Fibroblast of skin of abdomen (primary cell): ENCODE measurements at places on chromosomes 1 and 21.

GRCh38 chr21:41582866-41583265 is 74.9 kb upstream of the TMPRSS2 start:
- no peak for DNase-seq

DNA sequence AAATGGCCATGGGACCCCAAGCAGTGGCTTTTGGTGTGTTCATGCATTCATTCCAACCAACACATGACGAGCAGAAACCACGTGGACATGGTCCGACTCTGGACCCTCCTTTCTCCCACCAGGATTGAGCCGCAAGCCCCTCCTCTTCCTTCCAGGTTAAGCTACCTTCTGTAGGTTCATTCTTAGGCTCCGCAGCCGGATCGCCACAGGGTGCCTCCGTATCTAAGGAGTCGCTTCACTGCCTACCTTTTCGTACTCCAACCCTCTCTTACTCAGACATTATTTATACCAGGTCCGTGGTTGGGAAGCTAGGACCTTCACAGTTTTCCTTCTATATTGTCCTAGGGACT is 63.6 kb downstream of the RHBG start:
- DNase-seq: no peak

GRCh38 chr1:30011970-30012369 is 711.4 kb downstream of the MATN1 start:
- no peak for DNase-seq

DNA sequence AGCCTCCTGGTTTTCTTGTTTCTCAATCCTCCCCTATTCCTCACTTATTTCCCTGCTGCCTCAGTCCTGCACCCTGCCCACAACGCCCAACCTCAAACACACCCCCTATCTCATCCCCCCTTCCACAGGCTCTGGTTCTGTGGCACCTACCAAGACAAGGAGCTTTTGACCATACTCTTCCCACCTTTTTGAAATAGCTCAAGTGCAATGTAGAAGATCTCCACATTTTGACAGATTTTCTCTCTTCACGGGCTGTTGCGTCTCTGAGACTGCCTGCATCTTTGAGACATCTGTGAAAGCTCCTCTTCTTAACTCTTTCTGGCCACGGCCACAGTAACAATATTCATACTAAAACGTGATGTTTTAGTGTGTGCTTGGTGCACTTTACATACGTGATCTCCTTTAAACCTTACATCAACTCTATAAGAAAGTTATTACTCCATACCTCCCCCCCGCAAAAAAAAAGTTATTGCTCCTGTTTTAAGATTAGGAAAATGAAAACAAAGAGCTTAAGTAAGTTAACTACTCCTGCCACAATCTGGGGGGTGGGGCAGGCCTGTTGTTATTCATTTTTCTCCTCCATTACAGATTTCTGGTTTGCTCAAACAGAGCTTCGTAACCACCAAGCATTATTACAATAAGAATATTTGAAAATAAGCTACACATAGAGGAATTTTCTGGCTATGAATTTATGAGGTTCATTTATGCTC is 1.8 kb upstream of the SERBP1 start:
- no peak for DNase-seq

DNA sequence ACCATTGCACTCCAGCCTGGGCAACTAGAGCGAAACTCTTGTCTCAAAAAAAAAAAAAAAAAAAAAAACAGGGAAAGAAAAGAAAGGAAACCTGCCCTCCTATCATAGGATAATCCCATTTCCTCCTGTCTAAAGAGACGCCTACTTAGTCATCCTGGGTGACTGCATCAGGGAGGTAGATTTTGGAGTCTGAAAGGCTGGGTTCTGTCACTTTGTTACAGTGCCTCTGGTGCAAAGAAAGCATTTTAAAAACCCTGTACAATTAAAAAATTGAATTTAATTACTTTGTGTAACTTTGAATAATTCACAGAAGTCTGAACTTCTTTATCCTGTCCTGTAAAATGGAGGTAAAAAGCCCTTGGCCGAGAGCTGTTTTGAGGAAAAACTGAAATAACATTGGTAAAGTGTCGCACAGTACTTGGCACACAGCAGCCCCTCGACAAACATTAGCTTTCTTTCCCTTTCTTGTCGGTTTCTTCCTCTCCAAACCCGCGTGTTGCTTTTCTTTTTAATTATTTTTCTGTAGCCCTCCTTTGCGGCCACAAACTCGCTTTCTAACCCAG is 657 bp upstream of the HDAC1 start:
- DNase-seq: peak; percentile 50

- peak; percentile 67 for DNase-seq
These were observed 17.2 kb downstream of the SYT2 start for GRCh38 chr1:202692959-202693555.

DNA sequence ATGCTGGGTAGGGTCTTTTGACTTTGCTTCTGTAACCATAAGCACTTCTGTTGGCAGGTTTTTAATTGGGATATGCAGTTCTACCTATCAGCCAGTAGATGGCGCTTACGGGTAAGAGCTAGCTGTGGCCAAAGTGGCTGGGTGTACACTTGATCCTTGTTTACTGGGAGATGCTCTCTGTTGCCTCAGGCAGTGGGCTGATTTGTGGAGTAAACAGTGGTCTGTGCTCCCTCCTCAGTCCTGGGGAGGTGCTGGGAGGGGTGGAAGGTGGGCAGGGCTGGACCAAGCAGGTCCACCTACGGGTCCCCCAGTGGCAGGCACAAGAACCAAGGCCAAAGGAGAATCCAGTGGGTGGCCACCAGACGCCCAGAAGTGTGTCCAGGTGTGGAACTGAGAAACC is 43.4 kb downstream of the RALGPS2 start:
- DNase-seq: peak; percentile 7

DNA sequence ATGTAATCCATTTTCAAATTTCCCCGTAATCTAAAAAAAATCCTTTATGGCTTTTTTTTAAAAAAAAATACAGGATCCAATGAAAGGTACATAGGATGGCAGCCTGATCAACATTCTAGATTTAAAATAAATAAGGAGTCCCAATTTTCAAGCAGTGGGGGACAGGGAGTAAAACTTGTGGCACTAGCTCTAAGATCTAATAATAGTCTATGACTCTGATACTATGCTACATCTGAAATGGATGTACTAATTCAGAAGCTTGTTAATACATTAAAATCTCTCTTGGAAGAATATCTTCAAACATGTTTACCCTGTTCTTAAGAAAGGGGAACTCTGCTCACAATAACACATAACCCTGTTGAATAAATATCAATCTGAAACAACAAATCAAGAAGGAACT is 8.5 kb downstream of the DIPK1A start:
- no peak for DNase-seq

- no peak for DNase-seq
These were observed 40.2 kb downstream of the LGR6 start for GRCh38 chr1:202233804-202234203.

DNA sequence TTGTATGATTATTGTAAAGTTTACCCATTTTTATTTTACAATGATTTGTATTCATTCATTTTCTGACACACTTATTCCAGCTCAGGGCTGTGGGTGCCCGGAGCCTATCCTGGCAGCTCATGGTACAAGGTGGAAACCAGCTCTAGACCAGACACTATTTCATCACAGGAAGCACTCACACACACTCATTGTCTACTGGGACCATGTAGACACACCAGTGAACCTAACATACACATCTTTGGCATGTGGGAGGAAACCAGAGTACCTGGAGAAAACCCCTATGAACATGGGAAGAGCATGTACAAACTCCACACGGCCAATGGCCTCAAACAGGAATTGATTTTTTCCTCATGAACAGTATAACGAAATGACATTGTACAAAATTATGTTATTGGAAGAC is 2.4 kb downstream of the DTL start:
- DNase-seq: no peak

- peak; percentile 83 for DNase-seq
These were observed 3.9 kb downstream of the TBX15 start for GRCh38 chr1:118984086-118984721.

DNA sequence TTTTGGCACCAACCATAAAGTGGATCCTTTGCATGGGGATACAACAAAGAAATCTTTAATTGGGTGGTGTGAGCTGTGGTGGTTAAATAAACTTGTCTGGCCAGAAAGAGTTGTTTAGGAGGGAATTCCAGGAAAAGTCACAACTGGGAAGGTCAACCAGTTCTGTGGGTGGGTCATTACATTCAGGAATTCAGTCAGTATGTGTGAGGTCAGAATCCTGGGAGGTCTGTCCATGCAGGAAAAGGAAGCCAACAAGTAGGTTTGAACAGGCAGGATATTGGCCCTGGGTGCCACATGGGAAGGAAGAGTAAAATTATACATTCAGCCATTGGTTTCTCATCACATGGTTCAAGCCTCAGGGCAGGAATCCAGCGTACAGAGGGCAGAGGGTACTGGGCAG is 162.3 kb upstream of the ADAMTS5 start:
- peak; percentile 10 for DNase-seq

GRCh38 chr1:113987259-113987658 is 8.0 kb downstream of the OLFML3 start:
- no peak for DNase-seq

- DNase-seq: no peak
These were observed 37.5 kb downstream of the KCNQ4 start for GRCh38 chr1:40820911-40821693.

DNA sequence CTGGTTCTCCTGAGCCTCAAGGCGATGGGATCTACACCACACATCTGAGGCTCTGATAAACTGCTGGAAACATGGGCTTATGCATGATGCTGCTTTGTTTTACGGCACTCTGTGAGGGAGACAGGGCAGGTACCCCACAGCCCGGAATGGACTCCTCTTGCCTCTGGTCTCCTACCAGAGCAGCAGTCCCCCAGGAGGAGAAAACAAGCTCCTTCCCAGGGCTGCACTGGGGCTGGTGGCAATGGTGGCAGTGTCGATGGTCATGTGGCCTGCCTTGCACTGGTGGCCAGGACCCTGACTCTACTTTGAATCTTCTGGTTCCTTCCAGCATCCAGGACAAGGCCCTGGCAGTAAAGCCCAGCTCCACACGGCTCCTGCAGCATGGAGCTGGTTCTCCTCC is 79.4 kb downstream of the TOMM20 start:
- DNase-seq: no peak

DNA sequence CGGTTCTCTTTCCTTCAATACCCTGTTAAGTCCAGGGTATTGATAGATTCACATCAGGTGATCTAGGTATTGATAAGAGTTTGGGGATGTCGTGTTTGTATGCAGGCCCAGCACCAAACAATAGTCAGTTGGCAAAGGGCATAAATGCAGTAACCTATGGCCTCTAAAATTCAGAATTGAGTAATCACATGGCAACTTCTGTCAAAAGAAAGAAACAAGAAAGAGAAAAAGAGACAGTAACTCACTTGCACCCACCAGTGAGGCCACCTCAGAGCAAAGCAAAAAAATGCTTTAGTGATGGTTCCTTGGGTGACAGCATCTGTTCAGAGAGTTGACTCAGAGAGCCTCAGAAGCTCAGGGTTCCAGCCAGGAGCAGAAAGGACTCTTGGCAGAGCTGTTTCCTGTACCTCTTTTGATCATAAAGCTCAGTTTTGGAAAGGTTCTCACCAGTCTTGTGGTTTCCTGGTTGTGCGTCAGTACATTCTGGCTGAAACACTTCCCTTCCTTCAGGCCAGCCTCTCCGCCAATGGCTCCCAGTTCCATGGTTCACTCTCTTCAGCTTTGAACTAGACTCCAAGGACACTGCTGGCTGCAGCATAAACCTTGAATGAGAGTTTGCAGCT is 70.1 kb upstream of the GORAB start:
- DNase-seq: peak; percentile 94

- no peak for DNase-seq
These were observed 35.0 kb downstream of the INAVA start for GRCh38 chr1:200929530-200930278.

DNA sequence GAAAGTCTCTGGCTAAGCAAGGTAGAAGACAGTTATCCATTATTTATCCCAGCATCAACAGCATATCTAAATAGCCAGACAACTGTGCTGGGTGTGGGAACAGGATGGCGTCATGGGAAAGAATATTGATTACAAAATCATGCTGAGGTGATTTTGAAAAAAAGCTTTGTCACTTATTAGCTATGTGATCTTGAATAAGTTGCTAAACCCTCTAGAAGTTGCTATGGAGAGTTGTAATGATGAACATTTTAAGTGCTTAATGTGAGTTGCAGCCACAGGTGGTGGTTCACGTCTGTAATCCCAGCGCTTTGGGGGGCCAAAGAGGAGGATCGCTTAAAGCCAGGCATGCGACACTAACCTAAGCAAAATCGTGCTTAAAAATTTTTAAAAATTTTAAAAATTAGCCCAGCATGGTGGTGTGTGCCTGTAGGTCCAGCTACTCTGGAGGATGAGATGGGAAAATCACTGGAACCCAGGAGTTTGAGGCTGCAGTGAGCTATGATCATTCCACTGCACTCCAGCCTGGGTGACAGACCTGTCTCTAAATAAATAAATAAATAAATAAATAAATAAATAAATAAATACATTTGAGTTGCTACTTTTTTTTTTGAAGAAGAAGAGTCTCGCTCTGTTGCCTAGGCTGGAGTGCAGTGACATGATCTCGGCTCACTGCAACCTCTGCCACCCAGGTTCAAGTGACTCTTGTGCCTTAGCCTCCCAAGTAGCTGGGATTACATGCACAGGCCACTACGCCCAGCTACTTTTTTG is 33.6 kb downstream of the WNT2B start:
- DNase-seq: no peak

DNA sequence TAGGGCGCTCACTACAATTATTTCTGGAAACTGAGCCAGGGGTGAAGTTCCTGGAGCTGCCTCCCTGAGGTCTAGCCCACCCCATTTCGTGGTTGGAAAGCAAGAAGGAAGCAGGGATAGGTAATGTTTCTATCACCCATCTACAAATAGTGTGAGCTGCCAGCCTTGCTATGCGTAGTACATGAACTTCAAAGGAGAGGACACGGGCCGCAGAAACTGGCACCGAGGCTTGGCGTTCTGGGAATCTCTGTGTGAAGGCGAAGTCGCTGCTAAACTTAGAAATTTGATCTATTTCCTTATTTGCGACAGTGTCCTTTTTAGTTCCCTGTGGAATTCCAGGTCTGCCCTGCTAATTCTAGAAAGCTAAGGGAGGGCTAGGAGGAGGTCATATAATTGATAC is 49.6 kb upstream of the NTPCR start:
- DNase-seq: no peak

- DNase-seq: peak; percentile 22
These were observed 2.6 kb downstream of the CLCA1 start for GRCh38 chr1:86471291-86471690.

- DNase-seq: peak; percentile 61
These were observed 4.1 kb upstream of the TFAP2E start for GRCh38 chr1:35568975-35569395.

- no peak for DNase-seq
These were observed 26.3 kb upstream of the NHLH2 start for GRCh38 chr1:115867216-115867615.

DNA sequence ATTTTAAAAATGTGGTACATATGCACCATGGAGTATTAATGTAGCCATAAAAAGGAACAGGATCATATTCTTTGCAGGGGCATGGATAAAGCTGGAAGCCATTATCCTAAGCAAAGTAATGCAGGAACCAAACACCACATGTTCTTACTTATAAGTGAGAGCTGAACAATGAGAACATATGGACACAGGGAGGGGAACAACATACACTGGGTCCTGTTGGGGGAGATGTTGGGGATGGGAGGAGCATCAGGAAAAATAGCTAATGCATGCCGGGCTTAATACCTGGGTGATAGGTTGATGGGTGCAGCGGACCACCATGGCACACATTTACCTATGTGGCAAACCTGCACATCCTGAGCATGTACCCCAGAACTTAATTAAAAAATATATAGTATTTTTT is 352.5 kb upstream of the KAZN start:
- no peak for DNase-seq

- DNase-seq: no peak
These were observed 1.6 kb downstream of the PPP1R15B start for GRCh38 chr1:204409836-204410687.
